ENCODE measurements at places on chromosomes 13 and 19. TPM values are rescaled to one million over a fixed set of nuclear protein-coding genes. Genes with fewer than 3 reads are reported as not detected.

The ANGPTL8 gene
- not detected for total RNA-seq

The ZNF844 gene
- total RNA-seq, result 33.7 TPM

DNA sequence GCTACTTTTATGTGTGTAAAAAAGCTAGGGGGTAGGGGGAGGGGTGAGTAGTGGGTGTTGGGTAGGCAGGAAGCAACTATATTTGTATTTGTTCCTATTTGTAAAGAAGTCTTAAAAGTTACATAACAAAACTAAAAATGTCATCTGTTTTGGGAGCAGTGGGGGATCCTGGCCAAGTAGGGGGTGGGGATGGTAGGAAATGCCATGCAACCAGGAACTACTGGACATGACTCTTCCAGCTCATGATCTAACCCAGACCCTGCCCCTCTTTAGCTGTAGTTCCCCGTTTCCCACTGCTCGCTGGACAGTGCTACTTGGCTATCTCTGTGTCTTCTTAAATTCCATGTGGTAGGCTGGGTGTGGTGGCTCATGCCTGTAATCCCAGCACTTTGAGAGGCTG, 3.2 kb downstream of the GTF3A start:
- DNase-seq, result no peak

- peak; percentile 62 for DNase-seq
Observed at GRCh38 chr13:97460004-97460775, 26.2 kb downstream of the RAP2A start.

DNA sequence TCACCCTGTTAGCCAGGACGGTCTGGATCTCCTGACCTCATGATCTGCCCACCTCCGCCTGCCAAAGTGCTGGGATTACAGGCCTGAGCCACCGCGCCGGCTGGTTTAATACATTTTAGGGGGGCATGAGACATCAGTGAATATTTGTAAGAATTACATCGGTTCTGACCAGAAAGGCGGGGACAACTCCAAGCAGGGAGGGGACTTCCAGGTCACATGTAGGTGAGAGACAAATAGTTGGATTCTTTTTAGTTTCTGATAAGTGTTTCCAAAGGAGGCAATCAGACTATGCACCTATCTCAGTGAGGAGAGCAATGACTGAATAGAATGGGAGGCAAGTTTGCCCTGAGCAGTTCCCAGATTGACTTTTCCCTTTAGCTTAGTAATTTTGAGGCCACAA, 3.7 kb upstream of the ZNF552 start:
- no peak for DNase-seq

DNA sequence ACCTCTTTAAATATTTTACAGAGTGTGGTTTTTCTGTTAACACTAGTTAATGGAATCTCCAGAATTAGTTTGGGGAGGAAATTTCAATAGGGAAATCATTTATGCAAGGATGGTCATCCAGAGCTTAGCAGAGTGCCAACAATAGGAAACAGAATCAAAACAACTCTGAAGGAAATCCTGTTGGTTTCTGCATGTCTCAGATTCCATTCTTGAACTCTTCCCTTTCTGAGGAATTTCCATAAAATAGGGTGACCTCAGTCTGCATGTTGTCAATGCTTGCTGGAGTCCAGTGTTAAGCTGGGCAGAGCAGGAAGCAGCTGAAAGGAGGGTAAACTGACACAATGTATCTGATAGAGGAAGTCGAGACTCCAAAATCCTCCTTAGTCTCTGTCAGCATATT, 16.9 kb downstream of the CBY2 start:
- no peak for DNase-seq

DNA sequence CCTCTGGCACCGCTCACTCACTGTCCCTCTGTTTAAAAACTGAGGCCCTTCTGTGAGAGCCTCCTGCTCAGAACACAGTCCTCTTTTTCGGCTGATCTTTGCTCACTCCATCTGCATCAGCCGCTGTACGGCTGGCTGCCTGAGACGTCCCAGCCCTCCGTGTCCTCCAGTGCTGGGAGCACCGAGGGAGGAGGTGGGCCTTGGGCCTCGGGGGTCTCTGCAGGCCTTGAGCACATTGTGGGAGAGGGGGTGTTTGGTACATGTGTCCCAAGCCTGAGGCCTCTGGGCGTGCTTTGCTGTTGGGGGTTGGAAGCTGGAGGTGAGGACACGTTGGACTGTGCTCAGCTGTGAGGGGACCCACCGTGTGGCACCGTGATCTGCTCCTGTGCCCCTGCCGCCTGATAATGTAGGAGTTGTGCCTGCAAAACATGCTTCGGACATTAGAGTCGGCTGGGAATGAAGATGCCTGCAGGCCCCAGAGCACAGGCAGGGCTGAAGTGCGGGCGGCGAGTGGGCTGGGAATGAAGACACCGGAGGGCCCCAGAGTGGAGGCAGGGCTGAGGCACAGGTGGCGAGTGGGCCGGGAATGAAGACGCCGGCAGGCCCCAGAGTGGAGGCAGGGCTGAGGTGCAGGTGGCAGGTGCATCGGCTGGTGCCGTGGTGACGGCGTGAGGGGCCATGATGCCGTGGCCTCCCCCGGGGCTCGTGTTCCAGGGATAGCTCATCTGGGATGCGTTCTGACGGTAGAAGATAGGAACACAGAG, 30.6 kb downstream of the MCF2L start:
- DNase-seq, result no peak
